ENCODE measurements at places on chromosomes 11 and 22.

GRCh38 chr11:70448983-70449567 is 50.7 kb downstream of the CTTN start:
- DNase-seq, result no peak

GRCh38 chr22:48494968-48495750 is 1332.5 kb downstream of the BRD1 start:
- no peak for DNase-seq

- no peak for DNase-seq
Measured at GRCh38 chr11:46590740-46591605, 2.9 kb downstream of the AMBRA1 start.

- no peak for DNase-seq
Measured at GRCh38 chr11:16841984-16842383, 103.5 kb downstream of the C11orf58 start.

GRCh38 chr22:17046566-17047348 is 38.0 kb upstream of the IL17RA start:
- DNase-seq, result no peak

DNA sequence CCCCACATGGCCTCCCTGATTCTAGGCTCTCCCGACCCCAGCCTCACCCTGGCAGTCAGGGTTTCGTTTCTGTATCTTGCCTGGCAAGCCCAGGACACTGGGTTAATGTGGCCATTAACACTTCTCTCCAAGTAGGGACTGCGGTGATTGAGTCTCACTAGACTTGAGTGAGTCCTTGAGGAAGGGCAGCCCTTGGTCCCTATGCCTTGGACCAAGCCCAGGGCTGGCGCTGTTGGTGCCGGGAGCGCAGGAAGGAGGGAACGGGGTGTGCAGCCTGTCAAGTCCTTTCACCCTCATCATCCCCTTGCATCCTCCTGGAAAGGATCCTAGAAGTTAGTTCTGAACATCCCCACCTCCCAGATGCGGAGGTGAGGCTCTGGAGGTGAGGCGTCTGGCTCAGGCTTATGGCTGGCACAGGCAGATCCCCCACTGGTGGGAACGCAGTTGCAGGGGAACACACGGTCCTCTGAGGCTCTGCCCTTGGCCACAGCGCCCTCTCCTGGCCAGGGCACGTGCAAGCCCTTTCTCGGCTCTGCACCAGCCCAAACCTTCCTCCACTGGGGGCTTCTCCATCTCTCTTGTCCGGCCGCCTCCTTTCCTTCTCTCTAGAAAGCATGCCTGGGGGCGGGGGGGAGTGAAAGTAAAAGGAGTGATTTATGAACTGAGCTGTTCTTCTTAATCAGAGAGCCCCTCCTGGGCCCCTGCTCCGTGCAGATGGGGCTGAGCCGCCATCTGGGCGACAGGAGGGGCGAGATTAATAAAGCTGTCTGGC is 56.7 kb downstream of the TP53I11 start:
- DNase-seq, result peak; percentile 60

DNA sequence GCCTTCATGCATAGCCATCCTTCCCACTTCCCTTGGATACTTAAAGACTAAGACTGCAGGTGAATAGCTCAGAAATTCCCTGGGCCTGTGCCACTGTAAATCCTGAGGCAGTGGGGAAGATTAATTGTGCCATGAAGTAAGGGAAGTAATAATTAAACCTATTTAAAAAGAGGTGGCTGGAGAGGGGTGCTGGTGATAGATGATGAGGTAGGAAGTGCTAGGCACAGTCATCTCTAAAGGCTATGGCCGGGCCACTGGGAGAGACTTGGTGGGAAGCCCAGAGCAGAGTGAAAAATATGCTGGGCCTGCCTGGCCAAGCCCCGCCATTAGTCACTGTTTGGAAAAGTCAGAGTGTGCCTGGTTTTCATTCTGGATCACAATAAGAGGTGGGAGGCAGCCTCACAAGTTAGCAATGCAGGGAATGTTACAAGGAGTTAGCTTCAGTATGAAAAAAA is 197.2 kb upstream of the PITPNB start:
- peak; percentile 95 for DNase-seq

GRCh38 chr11:68386331-68386978 is 74.1 kb downstream of the LRP5 start:
- no peak for DNase-seq

- DNase-seq, result no peak
Measured at GRCh38 chr11:111798279-111798678, 32.1 kb upstream of the PPP2R1B start.

- no peak for DNase-seq
Measured at GRCh38 chr11:27380771-27381170, 17.8 kb upstream of the CCDC34 start.

DNA sequence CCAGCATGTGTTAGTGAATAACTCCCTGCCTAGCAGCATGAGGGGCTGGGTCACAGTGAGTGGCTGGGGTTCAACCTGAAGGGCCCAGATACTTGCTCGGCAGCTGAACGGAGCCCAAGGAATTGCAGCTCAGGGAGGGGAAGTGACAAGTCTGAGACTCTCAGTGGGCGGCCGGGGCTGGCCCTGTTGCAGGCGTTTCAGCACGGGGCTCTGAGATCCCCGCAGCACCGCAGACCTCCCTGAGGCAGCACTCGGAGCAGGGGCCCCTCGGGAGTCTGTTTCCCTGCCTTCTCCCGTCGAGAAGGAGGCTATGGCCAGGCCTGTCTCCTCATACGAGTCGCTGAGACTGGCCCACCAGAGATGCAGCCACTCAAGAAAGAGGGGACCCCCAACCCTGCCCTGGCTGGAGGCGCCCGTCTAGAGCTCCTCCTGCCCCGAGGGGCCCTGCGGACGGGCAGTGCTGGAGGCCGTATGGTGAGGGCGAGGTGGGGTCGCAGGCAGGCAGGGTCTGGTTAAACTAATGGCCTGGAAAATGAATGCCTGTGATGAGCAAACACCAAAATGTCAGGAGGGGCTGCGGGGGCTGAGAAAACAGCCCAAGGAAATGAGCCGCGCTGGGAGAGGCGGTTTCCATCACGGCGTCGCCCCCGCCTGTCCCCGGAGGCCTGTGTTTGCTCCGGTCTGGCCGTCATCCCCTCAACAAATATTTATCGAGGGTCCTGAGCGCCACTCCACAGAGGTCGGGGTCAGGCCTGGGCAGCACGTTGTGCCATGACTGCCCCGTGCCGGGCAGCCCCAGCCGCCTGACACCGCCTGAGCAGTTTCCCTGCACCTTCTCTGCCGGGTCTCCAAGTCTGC is 9.3 kb downstream of the TSSC4 start:
- DNase-seq, result no peak

GRCh38 chr11:34426766-34427185 is 12.0 kb upstream of the CAT start:
- peak; percentile 99 for DNase-seq

DNA sequence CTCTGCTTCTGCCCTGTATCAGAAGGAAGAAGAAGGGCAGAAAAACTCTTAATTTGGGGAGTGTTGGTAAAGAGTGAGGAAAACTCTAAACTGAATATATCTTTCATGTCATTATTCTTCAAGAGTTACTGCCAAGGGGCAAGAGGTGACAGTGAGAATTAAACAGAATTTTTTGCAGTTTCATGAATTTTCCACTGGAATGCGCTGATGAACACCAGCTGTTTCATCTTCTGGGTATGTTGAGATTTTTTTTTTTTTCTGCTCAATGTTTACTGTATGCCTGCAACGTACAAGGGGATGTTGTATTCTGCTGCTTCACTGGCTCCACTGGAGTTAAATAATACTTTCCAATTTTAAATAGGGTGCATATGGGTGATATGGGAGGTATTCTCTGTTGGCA is 117.8 kb downstream of the FAM76B start:
- DNase-seq, result peak; percentile 81

- no peak for DNase-seq
Measured at GRCh38 chr11:10282117-10282516, 11.9 kb downstream of the SBF2 start.

DNA sequence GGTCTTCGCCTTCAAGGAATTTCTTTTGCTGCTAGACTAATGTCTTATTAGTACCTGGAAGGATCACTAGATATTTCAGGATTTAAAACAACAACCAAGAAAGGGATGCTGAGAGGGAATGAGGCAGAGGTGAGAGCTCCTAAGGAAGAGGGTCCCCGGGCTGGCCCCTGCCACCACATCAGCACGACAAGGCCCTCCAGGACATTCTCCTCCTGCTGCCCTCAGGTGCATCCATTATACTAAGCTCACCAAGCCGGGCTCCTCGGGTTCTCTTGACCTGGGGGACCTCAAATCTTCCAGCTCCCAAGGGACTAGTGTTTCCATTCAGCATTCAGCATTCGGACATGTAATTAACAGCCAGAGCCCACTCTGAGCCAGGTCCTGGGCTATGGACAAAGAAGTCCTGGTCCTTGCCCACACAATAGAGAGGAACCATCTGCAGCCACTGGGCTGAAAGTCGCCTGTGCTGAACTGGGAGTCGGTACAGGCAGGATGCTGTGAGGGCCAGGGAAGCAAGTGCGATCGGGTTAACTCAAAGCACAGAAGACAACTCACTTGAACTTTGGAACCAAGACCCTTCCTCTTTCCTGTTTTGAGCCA is 29.4 kb upstream of the OAF start:
- no peak for DNase-seq

DNA sequence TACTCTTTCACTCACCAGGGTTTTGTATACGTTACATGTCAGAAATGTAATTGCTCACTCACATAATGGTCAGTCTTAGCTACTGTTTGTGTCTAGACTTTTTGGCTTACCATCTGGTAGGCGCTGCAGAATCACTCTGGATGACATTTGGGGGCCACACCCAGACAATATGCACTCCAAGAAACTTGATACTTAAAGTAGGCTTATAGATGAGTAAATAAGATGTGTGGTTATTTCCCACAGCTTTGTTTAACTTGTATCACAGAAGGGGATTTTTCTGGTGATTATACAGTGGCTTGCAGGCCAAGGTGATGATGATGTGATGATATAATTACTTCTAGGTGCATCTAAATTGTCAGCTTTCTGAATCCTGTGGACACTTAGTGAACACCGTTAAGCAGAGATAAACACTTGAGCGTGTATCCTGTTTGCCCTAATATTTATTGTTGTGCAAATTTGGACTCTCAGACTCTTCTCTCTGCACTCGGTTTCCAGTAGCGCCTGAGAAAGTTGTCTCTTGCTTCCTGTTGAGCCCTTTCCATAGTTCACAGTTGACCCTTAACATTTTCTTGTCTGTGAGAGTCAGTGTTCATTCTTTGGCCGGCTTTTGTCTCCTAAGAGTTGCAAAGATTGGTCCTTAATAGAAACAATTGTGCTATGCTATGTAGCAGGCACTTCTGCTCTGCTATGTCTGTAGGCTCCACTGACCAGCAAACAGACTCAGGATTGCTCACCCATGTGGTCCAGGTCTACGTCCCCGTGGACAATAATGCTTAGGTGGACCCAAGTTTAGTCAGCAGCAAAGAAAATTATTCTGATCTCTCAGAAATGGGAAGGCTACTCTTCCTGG is 89.3 kb downstream of the PRR5L start:
- DNase-seq, result peak; percentile 46

- no peak for DNase-seq
Measured at GRCh38 chr11:68979931-68980775, 633 bp downstream of the MRGPRD start.

GRCh38 chr22:46006379-46007002 is 29.5 kb upstream of the WNT7B start:
- peak; percentile 94 for DNase-seq

GRCh38 chr11:1488575-1489180 is 2.1 kb upstream of the MOB2 start:
- no peak for DNase-seq

- DNase-seq, result peak; percentile 89
Measured at GRCh38 chr11:121881806-121882205, 234.2 kb downstream of the BLID start.

GRCh38 chr11:111730871-111731591 is 35.2 kb downstream of the PPP2R1B start:
- peak; percentile 32 for DNase-seq

- DNase-seq, result no peak
Measured at GRCh38 chr11:120645639-120646038, 134.1 kb downstream of the GRIK4 start.

DNA sequence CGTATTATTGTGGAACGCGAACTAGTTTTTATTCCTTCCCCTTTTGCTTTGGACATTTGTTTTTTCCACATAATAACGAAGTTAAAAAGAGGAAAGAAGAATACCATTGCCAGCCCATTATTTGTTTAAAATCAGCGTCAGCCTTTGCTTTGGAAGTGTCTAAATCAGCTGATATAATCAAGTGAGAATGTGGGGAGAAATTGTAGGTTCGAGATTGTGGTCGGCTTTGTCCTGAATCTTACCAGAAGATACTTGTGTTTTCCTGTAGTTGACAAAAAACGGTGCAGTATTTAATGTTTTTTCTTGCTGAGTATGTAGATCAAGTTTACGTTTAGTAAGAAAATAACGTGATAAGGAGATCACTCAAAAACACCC is 935 bp downstream of the ZNF143 start:
- peak; percentile 25 for DNase-seq
